ENCODE measurements at places on chromosomes 2 and 18.
A peak's percentile ranks its signal among the peaks of the same experiment; 100 is the strongest.

- H3K27me3 ChIP-seq: peaks cover 6% of the 10 kb centered on the region
- no peaks in the 10 kb centered on the region for H3K36me3 ChIP-seq
- H3K4me1 ChIP-seq: no peaks in the 10 kb centered on the region
- DNase-seq: no peak
- H3K27ac ChIP-seq: no peak overlapping the region
- H3K4me3 ChIP-seq: no peak overlapping the region
Measured at GRCh38 chr18:63107171-63107845, 212.3 kb downstream of the BCL2 start.

DNA sequence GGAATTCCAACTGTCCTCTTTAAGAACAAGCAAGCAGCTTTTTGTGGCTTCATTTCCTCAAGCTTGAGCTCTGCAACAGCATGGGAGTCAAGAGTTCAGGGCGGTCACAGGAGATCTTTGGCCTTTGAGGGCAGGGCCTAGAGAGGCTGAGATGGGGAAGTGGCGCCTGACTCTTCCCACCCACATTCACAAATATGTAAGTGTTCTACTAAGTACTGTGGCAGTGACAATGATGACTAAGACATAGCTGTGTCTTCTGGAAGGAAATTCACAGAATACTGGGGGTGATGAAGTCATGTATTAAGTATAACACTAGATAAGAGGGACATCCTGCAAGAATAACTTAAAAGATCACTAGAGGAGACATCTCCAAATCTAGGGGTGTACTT, 15.0 kb downstream of the RND3 start:
- no peak overlapping the region for H3K4me3 ChIP-seq
- no peaks in the 10 kb centered on the region for H3K27me3 ChIP-seq

DNA sequence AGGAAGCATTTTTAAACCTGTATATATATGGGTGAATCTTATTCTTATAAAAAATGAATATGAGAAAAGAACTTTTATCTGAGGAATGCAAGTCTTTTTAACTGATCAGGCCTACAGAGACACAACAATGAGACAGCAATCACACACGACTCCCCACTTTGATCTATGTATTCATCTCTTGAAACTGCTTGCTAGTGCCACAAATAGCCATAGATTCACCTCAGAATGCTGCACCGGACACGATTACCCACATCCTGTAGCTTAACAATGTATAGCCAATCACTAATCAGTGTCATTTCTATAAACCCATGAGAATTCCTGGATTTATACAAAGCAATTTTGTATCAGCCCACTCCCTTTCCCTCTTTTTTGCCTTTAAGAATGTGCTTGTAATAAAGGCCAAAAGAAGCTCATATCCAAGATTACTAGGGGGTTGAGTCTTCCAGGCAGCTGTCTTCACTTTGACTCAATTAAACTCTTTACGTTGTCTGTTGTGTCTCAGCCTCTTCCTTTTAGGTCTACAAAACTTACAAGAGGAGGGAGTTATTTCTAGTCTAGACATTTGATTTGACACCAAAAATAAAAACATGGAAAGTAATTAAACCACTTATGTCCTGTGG, 94.9 kb downstream of the MBD2 start:
- no peak overlapping the region for H3K4me3 ChIP-seq
- no peaks in the 10 kb centered on the region for H3K4me1 ChIP-seq
- DNase-seq: no peak
- no peaks in the 10 kb centered on the region for H3K36me3 ChIP-seq
- H3K27ac ChIP-seq: no peak overlapping the region

- no peak for DNase-seq
- H3K27ac ChIP-seq: no peak overlapping the region
- H3K4me1 ChIP-seq: no peaks in the 10 kb centered on the region
- H3K36me3 ChIP-seq: no peaks in the 10 kb centered on the region
Measured at GRCh38 chr2:58710795-58711279, 469.7 kb upstream of the FANCL start.

DNA sequence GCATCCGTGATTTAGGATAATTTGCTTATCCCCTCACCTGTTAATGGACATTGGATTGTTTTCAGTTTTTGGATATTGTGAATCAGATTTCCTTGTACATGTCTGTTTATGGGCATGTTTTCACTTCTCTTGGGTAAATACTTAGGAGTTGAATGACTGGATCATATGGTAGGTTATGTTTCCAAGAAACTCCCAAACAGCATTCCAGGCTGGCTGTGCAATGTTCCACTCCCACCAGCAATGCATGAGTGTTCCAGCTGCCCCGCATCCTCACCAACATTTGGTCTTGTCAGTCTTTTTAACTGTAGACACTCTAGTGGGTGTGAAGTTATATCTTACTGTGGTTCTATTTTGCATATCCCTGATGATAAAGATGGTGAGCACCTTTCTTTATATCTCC, 8.9 kb upstream of the LRRFIP1 start:
- H3K4me3 ChIP-seq: no peak overlapping the region
- DNase-seq: peak; percentile 87
- peaks cover 30% of the 10 kb centered on the region for H3K4me1 ChIP-seq
- H3K36me3 ChIP-seq: no peaks in the 10 kb centered on the region
- no peak overlapping the region for H3K27ac ChIP-seq

- H3K27ac ChIP-seq: no peak overlapping the region
- no peak overlapping the region for H3K4me3 ChIP-seq
- DNase-seq: no peak
- no peaks in the 10 kb centered on the region for H3K27me3 ChIP-seq
Measured at GRCh38 chr18:3648200-3648599, 198.2 kb downstream of the TGIF1 start.

- H3K27ac ChIP-seq: no peak overlapping the region
- H3K4me3 ChIP-seq: no peak overlapping the region
- no peak for DNase-seq
- no peaks in the 10 kb centered on the region for H3K36me3 ChIP-seq
Measured at GRCh38 chr2:137183206-137183898, 418.0 kb downstream of the THSD7B start.

GRCh38 chr2:191926671-191927070, 79.8 kb upstream of the CAVIN2 start:
- H3K27ac ChIP-seq: no peak overlapping the region
- no peak overlapping the region for H3K4me3 ChIP-seq
- no peak for DNase-seq
- no peaks in the 10 kb centered on the region for H3K36me3 ChIP-seq
- peaks cover 7% of the 10 kb centered on the region for H3K4me1 ChIP-seq

DNA sequence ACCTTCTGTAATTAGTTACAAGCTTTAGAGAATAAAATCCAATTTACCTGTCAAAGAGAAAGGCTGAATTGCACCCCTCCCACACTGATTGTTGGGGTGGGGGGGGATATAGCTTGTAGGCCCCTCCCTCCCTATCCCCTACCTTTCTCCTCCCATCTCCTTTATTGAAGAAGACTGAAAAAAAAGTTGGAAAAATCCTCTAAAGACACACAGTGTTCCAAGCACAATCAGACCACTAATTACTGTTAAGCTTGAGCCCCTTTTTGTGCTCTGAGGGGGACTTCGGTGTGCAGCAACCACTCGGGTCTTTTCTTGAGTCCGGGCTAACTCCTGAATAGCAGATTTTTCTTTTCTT, 43.0 kb upstream of the FZD5 start:
- DNase-seq: no peak
- H3K36me3 ChIP-seq: no peaks in the 10 kb centered on the region
- H3K4me1 ChIP-seq: no peaks in the 10 kb centered on the region
- no peak overlapping the region for H3K27ac ChIP-seq

GRCh38 chr2:163734881-163735684, 725 bp downstream of the FIGN start:
- DNase-seq: peak; percentile 11
- H3K27ac ChIP-seq: peak overlapping the region; percentile 81

DNA sequence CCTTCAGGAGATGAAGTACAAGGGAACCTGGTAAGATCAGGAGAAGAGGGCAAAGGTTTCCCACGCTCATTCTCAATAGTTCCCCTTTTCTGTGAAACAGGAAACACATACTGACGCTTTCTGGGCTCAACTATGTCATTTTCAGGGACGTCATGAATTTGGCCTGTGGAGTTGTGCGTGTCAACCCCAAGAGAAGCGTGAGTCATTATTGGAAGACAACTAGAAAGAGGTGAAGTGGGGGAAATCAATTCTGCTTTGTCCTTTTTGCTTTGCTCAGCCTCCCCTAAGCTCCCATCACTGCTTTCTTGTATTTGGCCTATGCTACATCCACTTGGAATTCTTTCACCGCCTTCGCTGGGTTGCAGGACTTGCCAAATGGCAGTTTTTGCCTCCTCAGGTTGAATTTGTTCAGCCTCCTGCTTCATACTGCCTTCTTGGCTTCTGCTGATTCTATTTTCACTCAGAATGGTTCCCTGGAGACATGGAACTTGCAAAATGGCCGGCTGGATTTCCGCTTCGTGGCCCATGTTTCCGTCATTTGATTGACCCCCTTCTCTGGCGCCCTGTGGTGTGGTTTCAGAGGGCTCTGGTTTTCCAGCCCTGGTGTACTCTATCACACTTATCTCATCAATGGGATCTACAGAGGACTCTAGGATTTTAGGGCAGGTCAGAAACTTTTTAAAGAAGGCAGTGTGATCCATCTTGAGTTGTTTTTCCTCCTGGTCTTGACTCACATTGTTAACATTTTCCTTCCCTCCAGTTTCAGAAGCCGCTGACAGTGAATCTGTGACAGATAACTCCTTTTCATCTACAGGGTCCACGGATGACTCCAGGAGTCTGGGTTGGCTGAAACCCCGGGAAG, 93.3 kb downstream of the ALPK2 start:
- peaks cover 39% of the 10 kb centered on the region for H3K36me3 ChIP-seq
- DNase-seq: peak; percentile 22
- no peak overlapping the region for H3K27ac ChIP-seq
- no peak overlapping the region for H3K4me3 ChIP-seq

- peaks cover 11% of the 10 kb centered on the region for H3K36me3 ChIP-seq
- no peak overlapping the region for H3K27ac ChIP-seq
- H3K27me3 ChIP-seq: no peaks in the 10 kb centered on the region
- no peak overlapping the region for H3K4me3 ChIP-seq
- peak; percentile 10 for DNase-seq
- H3K4me1 ChIP-seq: no peaks in the 10 kb centered on the region
Measured at GRCh38 chr2:38836791-38837190, 38.9 kb downstream of the DHX57 start.

Data from IMR-90 (cell line).